ENCODE measurements at places on chromosomes 5 and 9.

- no peak for DNase-seq
Observed at GRCh38 chr5:25119650-25120049, 474.9 kb upstream of the CDH10 start.

GRCh38 chr5:69295088-69295754 lies 37.4 kb downstream of the CCDC125 start:
- no peak for DNase-seq

DNA sequence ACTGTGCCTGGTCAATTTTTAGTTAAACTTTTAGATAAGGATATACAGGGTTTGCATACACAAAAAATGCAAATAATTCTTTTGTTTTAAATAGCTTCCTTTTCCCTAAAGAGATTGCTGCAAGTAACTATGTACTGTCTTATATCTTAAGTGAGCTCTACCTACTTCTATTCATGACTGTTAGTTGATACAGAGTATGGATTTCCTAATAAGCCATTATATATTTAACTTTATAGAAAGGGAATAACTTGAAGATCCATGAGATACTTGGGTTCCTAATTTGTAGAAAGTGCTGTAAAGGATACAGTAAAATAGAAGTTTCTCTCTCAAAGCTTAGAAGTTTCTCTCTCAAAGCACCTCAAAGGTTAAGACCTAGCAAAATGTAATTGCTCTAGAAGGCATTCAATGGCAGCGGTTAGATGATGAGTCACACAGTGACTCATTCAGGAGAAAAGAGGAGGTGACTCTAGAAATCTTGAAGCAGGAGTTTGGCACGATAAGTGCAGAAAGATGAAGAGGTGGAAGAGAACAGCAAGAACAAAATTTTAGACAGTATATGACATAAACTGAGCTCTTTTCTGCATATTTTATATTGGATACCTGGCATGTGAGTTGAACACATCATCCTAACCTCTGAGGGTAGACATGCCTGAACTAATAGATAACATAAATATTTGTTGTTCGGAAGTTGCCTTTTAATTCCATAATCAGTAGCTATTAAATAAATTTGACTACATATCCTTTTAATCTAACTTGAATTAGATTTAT lies 5.5 kb upstream of the DNAJC21 start:
- DNase-seq = no peak

DNA sequence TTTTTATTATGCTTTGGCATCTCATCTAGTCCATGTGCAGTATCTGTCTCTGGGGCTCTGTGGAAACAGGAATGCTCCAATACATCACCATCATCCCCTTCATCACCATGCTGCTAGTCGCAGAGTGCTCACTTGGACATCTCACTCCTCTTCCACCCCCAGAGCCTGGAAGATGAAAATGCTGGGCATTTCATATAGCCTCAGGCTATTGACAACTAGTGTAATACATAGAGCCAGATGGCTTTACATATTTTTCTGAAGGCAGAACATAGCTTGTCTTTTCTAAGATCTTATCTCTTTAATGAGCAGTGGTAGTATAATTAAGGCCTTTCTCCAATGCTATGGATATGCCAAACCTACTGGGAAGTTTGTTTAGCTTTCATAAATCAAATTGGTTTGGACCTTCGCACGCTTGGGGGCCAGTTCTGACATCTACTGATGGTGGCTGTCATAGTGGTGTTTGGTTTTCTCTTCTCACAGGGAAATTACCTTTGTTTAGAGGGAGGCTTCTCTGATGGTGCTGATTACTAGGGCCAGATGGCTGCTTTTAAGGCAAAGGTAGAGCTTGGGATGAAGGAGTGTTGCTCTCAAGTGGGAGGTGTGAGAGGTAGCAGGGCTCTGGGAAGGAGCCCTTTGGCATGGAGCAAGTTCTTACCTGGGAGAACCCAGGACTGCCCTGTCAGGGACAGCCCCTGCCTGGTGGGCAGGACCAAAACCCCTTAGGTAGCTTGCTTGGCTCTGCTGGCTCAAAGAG lies 63.1 kb upstream of the CXCL14 start:
- no peak for DNase-seq

DNA sequence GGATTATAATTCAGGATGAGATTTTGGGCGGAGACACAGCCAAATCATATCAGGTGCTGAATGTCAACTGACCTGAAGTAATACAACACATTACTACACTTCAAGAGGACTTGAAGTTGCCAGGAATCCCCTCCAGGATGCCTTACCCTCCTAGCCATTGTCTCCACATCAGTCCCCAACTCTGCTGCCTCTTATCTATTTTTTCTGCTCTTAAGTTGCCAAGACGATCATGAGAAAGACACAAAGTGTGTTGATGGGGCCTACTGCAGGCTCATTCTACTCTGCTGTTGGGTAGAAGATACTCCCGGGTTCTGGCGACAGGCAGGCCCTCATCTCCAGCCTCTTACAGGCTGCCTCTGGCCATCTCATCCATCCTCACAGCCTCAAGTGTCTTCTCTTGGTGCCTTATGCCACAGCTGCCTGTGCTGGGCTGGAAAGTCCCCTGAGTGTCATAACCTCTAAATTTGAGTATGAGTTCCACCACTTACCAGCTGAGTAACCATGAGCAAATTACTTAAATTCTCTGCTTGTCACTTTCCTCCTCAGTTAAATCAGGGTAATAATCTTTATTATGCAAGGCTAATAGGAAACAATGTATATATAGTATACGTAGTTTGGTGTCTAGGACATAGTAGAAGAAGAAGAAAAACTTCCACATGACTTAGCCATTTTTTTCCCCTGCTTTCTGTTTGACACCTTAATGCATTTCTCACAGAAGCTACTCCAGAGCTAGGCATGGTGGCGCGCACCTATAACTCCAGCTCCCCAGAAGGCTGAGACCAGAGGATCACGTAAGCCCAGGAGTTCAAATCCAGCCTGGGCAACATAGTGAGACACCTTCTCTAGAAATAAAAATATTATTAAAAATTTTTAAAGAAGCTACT lies 73.0 kb upstream of the SNX2 start:
- DNase-seq = no peak

GRCh38 chr5:169801324-169801777 lies 164.3 kb downstream of the DOCK2 start:
- DNase-seq = no peak

DNA sequence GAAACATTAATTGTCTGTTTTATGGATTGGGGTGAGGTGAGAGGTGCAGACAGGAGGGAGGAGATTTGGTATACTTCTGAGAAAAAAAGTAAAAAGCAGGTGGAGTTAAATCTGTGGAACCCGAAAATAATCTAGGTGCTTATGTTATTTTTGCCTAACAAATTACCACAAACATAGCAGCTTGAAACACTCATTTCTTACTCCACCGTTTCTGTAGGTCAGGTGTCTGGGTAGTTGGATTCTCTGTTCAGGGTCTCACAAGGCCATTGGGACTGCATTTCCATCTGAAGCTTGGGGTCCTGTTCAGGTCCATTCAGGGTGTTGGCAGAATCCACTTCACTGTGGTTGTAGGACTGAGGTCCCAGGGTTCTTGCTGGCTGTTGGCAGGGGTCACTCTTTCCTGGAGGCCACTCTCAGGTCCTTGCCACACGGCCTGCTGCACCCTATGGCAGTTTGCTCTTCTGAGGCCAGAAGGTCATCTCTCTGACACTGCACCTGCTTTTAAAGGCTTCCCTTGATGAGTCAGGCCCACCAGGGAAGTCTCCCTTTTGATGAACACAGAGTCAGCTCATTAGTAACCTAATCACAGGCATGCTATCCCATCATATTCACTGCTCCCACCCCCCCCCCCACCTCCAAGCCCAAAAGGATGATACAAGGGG lies 82.2 kb downstream of the TRIO start:
- no peak for DNase-seq

GRCh38 chr5:131794586-131794985 lies 2.2 kb downstream of the FNIP1 start:
- DNase-seq = no peak

- DNase-seq = no peak
Observed at GRCh38 chr9:27437652-27438373, 86.3 kb upstream of the IFNK start.
